ENCODE measurements at places on chromosomes 6 and 20.

GRCh38 chr6:158321960-158322359 is 9.7 kb downstream of the TULP4 start:
- no peaks in the 10 kb centered on the region for H3K27me3 ChIP-seq
- peaks cover 18% of the 10 kb centered on the region for H3K36me3 ChIP-seq

- peak overlapping the region; percentile 81 for H3K4me3 ChIP-seq
- H3K36me3 ChIP-seq: no peaks in the 10 kb centered on the region
- H3K27ac ChIP-seq: peak overlapping the region; percentile 93
- no peaks in the 10 kb centered on the region for H3K27me3 ChIP-seq
- peaks cover 8% of the 10 kb centered on the region for H3K4me1 ChIP-seq
Measured at GRCh38 chr6:28940294-28940857, 16.6 kb upstream of the TRIM27 start.

- H3K27me3 ChIP-seq: no peaks in the 10 kb centered on the region
- no peak for DNase-seq
- no peaks in the 10 kb centered on the region for H3K4me1 ChIP-seq
Measured at GRCh38 chr6:161137320-161137719, 136.5 kb downstream of the AGPAT4 start.

- no peak overlapping the region for H3K27ac ChIP-seq
- no peak overlapping the region for H3K4me3 ChIP-seq
- peaks cover 2% of the 10 kb centered on the region for H3K36me3 ChIP-seq
- peaks cover 4% of the 10 kb centered on the region for H3K27me3 ChIP-seq
- H3K4me1 ChIP-seq: no peaks in the 10 kb centered on the region
- DNase-seq: no peak
Measured at GRCh38 chr6:39496915-39497314, 174.4 kb upstream of the KCNK16 start.

- no peak overlapping the region for H3K27ac ChIP-seq
- peaks cover 24% of the 10 kb centered on the region for H3K4me1 ChIP-seq
- H3K4me3 ChIP-seq: no peak overlapping the region
Measured at GRCh38 chr6:47490676-47491075, 13.1 kb downstream of the CD2AP start.

DNA sequence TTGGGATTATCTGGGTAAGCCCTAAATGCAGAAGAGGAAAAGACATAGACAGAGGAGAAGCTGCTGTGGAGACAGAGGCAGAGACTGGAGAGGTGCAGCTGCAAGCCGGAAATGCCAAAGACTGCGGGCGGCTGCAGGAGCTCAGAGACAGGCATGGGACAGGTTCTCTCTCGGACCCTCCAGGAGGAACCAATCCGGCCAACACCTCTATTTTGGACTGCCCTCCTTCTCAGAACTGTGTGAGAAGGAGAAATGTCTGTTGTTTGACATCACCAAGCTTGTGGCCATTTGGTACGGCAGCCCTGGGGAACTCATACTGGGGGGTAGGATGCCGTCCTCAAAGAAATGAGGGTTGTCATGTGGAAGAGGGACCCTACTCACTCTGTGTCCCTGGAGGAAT is 95.0 kb downstream of the DHX35 start:
- H3K4me3 ChIP-seq: no peak overlapping the region
- no peak overlapping the region for H3K27ac ChIP-seq
- H3K36me3 ChIP-seq: no peaks in the 10 kb centered on the region

Measured in progenitor cell of endocrine pancreas (in vitro differentiated cells).